ENCODE measurements at places on chromosomes 1 and 21.

- no peak for DNase-seq
Measured at GRCh38 chr1:223870617-223871574, 25.1 kb upstream of the TP53BP2 start.

GRCh38 chr1:230518511-230518910 is 92.4 kb upstream of the PGBD5 start:
- DNase-seq, result no peak

DNA sequence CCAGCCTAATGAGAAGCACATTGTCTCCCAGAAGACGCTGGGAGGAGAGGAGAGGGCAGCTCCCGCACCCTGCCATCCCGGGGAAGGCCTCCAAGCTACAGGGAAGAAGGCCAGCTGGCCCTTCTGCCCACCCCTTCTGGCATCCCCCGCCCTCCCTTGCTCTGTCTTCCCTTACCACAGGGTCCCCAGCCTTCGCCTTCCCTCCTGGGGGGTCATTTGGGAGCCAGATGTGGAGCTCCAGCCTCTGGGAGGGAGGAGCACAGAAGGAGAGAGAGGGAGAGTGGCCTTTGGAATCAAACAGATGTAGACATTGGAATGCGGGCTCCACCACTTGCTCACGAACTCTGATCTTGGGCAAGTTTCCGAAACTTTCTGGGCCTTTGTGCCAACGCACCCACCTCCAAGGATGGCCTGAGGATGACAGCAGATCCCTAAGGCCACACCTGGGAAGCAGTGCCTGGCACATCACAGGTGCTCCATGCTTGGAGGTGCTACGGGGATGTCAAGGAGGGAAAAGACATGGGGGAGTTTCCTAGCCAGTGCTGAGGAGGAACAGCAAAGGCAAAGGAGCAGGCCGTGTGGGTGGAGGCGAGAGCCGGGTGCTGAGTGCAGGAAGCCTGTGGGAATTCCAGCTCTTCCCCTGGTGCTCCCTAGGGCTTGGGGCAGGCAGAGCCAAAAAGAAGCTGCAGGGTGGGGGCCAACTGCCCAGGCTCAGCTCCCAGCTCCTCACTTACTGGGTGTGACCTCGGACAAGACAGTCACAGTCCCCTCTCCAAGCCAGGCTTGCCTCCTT is 23.1 kb upstream of the RSPO1 start:
- DNase-seq, result no peak

GRCh38 chr1:71298633-71299032 is 217.8 kb upstream of the ZRANB2 start:
- no peak for DNase-seq

- no peak for DNase-seq
Measured at GRCh38 chr1:81804312-81804711, 3.6 kb downstream of the ADGRL2 start.

GRCh38 chr1:101843160-101843559 is 153.6 kb downstream of the OLFM3 start:
- no peak for DNase-seq

- DNase-seq, result no peak
Measured at GRCh38 chr1:228166170-228166936, 749 bp downstream of the IBA57 start.

- DNase-seq, result no peak
Measured at GRCh38 chr21:33390479-33390878, 12.7 kb upstream of the IFNGR2 start.

DNA sequence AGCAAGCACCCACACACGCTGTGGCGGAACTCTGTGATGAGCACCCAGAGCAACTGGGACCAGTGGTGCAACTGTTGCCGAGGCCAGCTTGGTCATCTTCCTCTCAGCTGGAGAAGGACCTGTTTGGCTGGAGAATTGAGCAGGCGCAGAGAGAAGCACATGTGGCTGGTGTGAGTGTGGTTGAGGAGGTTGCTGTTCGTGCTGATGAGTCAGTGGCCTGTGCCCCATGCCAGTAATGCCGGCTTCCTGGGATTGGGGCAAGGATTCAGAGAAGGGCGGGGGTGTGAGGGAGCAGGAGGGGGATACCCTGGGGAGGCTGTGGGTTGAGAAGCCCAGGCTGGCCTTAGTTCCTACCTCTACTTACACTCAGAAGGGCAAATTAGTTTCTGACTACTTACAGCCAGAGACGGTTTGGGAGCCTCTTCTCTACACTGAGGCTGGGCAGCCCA is 57.5 kb upstream of the EPS8L3 start:
- no peak for DNase-seq

DNA sequence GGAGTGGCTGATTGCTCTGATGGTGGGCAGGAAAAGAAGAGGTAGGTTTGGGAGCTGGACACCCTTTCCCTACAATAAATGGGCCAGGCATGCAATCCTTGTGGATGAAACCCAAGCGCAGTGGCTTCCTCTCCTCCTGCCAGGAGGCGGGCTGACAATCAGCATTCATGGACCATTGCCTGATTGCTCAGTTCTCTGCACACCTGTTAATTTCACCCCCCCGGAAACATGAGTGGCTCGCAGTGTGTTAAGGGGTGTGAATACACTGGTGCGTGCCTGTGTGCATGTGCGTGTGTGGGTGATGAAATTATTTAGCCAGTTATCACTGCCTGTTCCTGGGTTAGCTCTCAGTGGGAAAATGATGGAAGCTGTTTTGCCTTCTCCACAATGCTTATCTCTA is 310.7 kb downstream of the PCP4 start:
- DNase-seq, result no peak

DNA sequence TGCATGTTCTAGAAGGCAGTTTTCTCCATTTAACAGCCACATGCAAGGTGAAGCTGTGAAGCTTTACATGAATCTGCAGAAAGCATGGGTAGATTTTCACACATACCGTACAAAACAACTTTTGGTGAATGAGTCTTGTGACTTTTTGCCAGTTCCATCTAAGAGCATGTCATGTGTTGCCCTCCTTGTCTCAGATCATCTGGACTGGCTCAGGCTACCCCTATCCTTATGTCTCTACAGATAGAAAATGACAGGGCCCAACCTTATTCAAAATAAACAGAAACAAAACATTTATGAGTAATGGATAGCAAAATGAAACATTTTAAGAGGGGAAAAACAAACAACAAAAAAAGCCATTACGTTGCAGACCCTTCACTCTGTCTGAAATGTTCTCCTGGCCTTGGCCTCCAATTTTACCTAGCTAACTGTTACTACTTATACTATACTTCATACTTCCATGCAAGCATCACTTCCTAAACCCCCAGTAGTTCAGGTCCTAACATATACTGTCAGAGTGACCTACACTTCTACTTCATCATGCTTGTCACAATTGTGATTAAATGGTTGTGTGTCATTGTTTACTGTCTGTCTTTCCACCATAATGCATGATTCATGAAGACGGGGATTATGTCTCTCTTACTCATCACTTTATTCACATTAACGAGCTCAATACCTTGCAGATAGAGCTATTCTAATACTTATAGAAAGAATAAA is 39.0 kb downstream of the LRRC8C start:
- DNase-seq, result no peak

DNA sequence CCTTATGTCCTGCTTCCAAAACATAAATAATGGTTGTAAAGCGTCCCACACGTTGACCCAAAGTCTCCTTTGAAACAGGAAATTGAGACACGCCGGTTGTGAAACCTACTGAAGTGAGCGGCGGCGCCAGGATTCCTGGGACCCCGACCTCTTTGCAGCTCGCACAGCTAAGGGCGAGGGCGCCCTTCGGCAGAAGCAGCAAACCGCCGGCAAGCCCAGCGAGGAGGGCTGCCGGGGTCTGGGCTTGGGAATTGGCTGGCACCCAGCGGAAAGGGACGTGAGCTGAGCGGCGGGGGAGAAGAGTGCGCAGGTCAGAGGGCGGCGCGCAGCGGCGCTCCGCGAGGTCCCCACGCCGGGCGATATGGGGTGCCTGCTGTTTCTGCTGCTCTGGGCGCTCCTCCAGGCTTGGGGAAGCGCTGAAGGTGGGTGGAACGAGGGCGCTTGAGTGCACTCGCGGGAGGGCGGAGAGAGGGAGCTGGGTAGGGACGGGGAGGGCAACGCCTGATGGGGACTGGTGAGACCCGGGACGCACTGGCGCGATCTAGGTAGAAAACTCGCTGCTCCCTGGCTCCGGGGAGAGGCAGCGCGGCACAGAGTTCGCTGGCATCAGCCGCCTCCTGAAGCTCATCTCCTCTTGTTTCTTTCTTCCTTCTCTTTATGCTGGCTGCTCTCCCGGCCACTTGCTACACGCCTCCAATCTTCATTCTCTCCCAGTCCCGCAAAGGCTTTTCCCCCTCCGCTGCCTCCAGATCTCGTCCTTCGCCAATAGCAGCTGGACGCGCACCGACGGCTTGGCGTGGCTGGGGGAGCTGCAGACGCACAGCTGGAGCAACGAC is at the start of gene CD1D:
Gene CD1D (plus strand): TSS at position 155 of the 836 bp plus-strand sequence. CDS start 207 bp downstream, at position 362.
- peak; percentile 39 for DNase-seq

- no peak for DNase-seq
Measured at GRCh38 chr1:46423574-46424240, 29.6 kb downstream of the FAAH start.
